ENCODE measurements at places on chromosomes 16 and 17.

GRCh38 chr17:45954914-45955313, 44.1 kb upstream of the STH start:
- no peak for DNase-seq

DNA sequence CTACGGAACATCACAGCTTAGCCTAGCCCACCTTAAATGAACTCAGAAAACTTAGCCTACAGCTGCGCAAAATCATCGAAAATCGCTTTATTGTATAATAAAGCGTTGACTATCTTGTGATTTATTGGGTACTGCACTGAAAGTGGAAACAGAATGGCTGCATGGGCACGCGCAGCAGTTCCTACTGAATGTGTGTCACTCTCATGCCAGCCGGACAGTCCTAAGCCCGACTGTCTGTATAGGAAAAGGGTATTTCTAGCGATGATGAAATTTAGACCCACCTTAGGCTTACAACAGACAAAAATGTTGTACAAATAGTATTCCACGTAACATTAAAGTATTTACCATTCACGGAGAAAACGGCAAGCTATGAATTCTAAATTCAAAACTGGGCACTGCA, 9.3 kb downstream of the FBXO31 start:
- DNase-seq = no peak

DNA sequence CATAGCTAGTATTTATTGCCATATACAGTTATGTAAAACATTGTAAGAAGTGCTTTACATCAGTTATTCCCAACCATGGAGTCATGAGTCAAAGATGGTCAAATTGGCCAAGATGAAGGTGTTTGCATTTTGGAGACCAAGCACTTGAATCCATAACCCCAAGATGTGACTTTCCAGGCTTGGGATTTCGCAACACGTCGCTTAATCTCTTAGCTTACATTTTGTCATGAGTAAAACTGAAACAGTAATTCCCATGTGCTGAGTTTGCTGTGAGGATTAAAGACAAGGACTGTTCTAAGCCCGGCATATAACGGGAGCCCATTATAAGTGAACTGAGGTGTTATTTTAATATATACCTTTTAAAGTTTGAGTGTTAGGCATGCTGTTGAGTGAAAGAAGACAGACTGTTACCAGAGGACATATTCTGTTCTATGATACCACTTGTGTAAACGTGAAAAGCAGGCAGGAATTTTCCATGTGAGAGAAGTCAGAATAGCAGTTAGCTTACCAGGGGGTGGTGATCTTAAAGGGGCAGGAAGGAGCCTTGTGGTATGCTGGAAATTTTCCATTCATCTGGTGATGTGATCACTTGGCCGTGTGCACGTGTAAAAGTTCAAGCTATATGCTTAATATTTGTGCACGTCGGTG, 484.9 kb downstream of the WWOX start:
- DNase-seq = no peak

DNA sequence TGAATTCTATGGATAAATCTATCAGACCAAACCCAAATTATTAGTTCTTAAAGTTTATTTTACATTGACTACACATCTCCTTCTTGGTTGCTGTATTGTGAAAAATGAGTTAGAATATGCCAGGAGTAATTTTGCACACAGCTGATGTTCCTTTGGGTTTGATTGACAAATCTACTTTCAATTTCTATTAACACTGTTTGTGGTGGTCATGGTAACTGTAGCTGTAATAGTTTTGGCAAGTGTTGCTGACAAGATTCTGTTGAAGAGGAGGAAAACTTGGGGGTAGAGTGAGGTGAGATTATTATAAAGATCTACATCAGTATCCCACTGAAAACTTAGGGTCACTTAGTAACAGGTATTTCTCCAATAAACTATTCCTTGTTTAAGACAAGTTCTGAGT, 30.3 kb downstream of the MRTFB start:
- no peak for DNase-seq

- no peak for DNase-seq
Observed at GRCh38 chr17:9763643-9764042, 27.7 kb downstream of the DHRS7C start.

GRCh38 chr17:74946641-74947040, 10.9 kb downstream of the OTOP3 start:
- no peak for DNase-seq

- DNase-seq = no peak
Observed at GRCh38 chr16:82082543-82083244, 47.6 kb downstream of the HSD17B2 start.

DNA sequence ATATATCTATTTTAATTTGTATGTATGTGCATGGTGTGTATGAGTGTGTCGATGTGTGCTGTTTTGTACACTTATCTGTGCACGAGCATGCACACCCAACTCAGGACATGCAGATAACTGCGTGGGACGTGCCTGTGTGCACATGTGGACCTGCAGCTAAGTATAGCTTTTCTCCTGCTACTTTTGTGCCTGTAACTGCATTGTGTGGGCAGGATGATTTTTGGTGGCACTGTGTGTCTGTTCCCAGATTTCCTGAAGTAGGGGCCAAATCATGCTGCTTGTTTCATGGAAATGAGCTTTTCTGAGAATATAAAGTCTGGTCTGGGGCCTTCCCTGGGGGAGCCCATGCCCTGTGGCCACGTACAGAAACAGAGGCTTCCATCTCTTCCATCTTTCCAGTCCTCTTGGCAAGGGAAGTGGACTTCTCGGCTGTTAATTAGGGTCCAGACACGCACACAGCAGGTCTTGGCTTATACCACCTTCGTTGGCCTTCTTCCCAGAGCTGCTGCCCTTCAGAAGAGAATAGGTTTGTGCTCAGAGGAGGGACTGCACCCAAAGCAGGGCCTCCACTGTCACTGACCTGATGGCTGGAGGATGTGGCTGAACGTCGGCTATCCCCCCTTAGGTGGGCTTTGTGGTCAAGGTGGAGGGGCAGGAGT, 30.2 kb downstream of the SPNS3 start:
- DNase-seq = no peak

- no peak for DNase-seq
Observed at GRCh38 chr17:48394821-48395220, 35.2 kb downstream of the SKAP1 start.

- DNase-seq = no peak
Observed at GRCh38 chr16:1961651-1962067, 2.3 kb downstream of the NDUFB10 start.

Data from fibroblast of skin of scalp (primary cell).